ENCODE measurements at places on chromosomes 1 and 21. TPM values are rescaled to one million over a fixed set of nuclear protein-coding genes. Genes with fewer than 3 reads are reported as not detected.

GRCh38 chr1:179793281-179793680, 50.2 kb downstream of the FAM163A start:
- no peaks in the 10 kb centered on the region for H3K4me1 ChIP-seq
- H3K27me3 ChIP-seq = peaks cover 12% of the 10 kb centered on the region
- DNase-seq = no peak
- H3K27ac ChIP-seq = no peak overlapping the region

DNA sequence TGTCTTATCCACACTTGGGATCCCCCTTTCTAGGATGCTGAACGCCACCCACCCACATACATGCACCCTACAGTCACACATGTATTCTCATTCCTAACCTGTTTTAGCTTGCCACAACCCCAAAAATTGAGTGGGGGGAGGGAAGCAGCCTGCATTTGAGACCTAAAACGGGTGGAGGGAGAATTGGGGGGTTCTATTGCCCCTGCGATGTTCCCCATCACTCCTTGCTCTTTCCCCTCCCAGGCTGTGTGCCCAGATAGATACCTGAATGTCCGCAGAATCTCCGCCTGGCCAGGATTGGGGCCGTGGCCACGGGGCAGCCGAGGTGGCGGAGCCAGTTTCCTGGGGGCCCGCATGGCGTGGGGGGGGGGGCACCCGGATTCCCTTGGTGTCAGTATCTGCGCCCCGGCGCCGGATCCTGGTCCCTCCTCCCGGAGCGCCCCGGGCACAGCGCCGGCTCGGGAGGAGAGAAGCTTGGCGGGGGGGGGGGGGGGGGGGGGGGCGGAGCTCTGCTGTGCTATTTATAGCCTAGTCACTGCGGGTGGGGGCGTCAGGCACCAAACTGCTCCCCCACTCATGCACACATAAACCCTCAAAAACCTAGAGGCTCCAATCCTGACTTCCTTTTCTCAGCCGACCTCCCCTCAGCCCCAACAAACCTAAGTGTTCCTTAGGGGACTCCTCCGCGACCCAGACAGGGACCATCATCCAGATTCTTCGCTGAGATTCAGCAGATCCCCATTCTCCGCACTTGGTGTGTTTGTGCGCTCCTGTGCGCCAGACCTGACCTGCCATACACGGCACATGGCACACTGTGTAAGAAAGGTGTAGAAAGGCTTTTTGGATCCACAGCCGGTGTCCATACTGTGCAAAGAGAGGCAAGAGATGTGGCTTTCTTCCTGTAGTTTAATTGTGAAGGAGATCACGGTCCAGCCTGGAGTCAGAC, 1.9 kb downstream of the ANKRD34A start:
- peak overlapping the region; percentile 92 for H3K4me3 ChIP-seq
- DNase-seq = peak; percentile 67
- peaks cover 15% of the 10 kb centered on the region for H3K4me1 ChIP-seq
- H3K36me3 ChIP-seq = no peaks in the 10 kb centered on the region

GRCh38 chr1:52325786-52326185, 40.2 kb downstream of the CC2D1B start:
- no peaks in the 10 kb centered on the region for H3K4me1 ChIP-seq
- H3K4me3 ChIP-seq = no peak overlapping the region
- H3K27me3 ChIP-seq = no peaks in the 10 kb centered on the region
- no peak for DNase-seq

Gene DPT
- total RNA-seq = 11.8 TPM

Gene ATAD3C
- not detected for total RNA-seq

DNA sequence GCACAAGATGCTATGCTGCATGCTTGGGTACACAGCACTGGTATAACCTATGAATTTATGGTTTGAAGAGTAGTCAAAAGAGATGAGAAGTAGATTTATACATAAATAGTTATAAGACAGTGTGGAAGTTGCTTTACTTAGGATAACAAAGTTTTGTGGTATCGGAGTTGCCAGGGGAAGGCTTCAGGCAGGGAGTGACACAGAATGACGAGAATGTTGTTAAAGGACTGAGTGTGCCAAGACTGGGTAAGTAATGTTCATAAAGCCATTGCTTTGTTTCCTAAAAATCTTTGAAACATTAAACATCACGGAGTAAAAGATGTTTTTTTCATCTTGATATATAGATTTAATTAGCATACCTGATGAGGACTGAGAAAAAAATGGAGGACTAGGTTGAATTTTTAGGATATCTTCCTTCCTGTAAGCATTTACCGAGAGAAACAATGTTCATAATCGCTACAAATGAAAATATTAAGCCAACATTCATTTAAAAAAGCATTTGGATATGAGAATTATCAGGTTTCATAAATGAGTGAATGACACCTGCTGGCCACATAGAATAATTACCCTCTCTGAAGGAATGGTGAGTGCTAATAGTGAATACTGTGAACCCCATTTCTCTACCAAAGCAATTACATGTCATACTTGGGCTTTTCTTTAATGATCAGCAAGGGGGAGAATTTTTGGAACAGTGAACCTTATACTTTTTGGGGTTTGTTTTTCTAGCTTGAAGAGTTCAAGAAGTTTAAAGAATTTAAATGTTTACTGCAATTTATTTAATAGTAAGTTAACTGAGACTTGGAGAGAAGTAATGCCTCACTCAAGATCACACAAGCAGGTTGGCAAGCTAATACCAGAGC, 28.4 kb downstream of the EXTL2 start:
- no peaks in the 10 kb centered on the region for H3K36me3 ChIP-seq
- no peaks in the 10 kb centered on the region for H3K27me3 ChIP-seq
- DNase-seq = peak; percentile 71
- H3K4me1 ChIP-seq = peaks cover 41% of the 10 kb centered on the region
- peak overlapping the region; percentile 47 for H3K27ac ChIP-seq

Gene LCE1B
- not detected for total RNA-seq

DNA sequence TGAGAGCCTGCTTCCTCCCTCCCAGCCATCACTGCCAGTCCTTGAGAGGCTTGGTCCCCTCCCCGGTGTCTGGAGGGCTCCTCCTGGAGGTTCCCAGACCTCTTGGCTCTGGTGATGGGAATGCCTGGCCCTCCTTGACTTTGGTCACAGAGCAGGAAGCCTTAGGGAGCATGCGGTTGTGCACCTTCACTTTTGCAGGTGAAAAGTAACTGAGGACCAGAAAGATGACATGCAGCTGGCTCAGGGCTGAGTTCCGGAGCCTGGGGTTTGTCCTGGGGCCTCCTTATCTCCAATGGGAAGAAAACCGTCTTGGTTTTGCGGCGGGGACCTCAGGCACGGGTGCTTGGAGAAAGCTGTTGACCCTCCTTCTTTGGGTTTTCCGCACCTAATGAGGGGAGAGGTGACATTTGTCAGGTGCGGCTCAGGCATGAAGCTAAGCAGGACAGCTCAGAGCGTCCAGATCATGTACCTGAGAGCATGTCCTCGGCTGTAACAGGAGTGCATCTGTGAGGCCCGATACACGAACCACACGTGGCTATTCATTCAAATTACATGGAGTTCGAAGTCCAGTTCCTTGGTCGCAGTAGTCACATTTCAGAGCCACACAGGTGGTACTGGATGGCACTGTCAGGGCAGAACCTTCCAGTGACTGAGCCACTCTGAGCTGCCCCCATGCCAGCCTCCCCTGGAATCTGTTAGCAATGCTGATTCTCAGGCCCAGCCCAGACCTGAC, 608 bp upstream of the MX2 start:
- H3K27me3 ChIP-seq = 0 out of 2 replicates have a peak, but pooled peaks cover 4% of the 10 kb centered on the region
- peaks cover 14% of the 10 kb centered on the region for H3K4me1 ChIP-seq
- H3K27ac ChIP-seq = peak overlapping the region; percentile 64
- no peak for DNase-seq
- H3K4me3 ChIP-seq = peak overlapping the region; percentile 58

Gene CACHD1
- 5.6 TPM for total RNA-seq

DNA sequence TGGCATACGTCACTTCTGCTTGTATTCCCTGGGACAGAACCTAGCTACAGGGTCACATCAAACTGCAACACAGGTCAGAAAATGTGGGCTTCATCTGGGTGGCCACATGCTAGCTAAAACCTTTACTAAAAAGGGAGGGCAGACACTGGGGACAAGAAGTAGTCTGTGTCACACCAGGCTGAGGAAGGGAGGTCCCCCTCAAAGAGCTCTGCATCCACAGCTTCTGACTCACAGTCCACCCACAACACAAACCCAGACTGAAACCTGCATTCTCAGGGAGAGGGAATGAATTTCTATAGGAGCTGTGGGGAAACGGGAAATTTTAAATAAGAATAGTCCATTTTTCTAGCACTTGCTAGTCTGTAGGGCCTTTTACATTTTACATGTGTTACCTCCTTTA, 16.2 kb downstream of the OLIG2 start:
- H3K4me3 ChIP-seq = no peak overlapping the region
- peaks cover 15% of the 10 kb centered on the region for H3K4me1 ChIP-seq
- H3K27me3 ChIP-seq = no peaks in the 10 kb centered on the region
- DNase-seq = peak; percentile 52
- H3K27ac ChIP-seq = no peak overlapping the region

DNA sequence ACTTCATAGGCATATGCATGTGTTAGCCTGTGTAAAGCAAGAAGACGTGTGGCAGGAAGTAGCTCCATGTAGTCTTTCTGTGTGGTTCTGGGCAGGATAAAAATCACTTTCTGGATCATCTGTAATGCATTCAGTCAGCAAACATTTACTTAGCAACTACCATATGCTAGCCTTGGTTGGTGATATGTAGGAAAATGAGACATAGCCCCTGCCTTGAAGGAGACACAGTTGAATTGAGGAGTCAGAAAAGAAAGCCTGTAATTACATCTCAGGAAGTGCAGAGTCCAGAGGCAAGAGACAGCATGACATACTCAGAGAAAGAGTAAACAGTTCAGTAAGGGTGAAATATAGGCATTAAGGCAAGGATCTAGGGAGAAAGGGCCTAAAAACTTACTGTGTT, 38.5 kb downstream of the DAB1 start:
- no peaks in the 10 kb centered on the region for H3K27me3 ChIP-seq
- DNase-seq = no peak
- H3K36me3 ChIP-seq = no peaks in the 10 kb centered on the region
- no peak overlapping the region for H3K4me3 ChIP-seq

GRCh38 chr21:43352568-43353281, 74.2 kb downstream of the SIK1 start:
- H3K4me3 ChIP-seq = no peak overlapping the region
- no peaks in the 10 kb centered on the region for H3K36me3 ChIP-seq
- no peaks in the 10 kb centered on the region for H3K4me1 ChIP-seq
- H3K27ac ChIP-seq = no peak overlapping the region

Measured in GM23248 (cell line).